ENCODE measurements at places on chromosomes 1 and 21.

- peak; percentile 59 for DNase-seq
Measured at GRCh38 chr1:27489973-27490741, at the start of gene WASF2. Gene WASF2 (minus strand): TSS chr1:27490167. CDS start chr1:27428890, 61,277 bp downstream.

- DNase-seq: no peak
Measured at GRCh38 chr1:166956872-166957271, 18.5 kb downstream of the ILDR2 start.

- no peak for DNase-seq
Measured at GRCh38 chr21:36079010-36079649, 9.3 kb downstream of the CBR1 start.

- no peak for DNase-seq
Measured at GRCh38 chr1:7047866-7048265, 262.6 kb downstream of the CAMTA1 start.

GRCh38 chr1:216173376-216173995 is 249.8 kb downstream of the USH2A start:
- DNase-seq: no peak

GRCh38 chr1:91685994-91686393 is 185.3 kb downstream of the CDC7 start:
- no peak for DNase-seq

DNA sequence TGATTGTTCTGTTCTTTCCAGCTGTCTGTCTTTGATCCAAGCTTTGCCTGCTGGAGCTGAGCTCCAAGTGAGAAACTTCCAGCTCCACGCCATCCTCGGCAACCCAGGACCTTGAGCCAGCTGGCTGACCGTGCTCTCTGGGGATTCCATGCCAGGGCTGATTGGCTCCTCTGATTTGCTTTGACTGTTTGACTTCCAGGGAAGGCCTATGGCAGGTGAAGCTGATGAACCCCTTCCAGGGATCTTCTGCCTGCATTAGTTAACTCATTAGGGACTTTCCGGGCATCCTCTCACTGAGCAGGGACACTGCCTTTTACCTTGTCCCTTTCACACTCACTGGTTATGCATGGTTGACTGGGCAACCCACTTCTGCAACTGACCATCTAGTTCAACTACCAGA is 406.1 kb downstream of the RPS6KC1 start:
- DNase-seq: no peak

- DNase-seq: no peak
Measured at GRCh38 chr21:44893948-44894656, 20.6 kb upstream of the PTTG1IP start.

GRCh38 chr1:66402194-66402593 is 131.8 kb upstream of the SGIP1 start:
- no peak for DNase-seq

DNA sequence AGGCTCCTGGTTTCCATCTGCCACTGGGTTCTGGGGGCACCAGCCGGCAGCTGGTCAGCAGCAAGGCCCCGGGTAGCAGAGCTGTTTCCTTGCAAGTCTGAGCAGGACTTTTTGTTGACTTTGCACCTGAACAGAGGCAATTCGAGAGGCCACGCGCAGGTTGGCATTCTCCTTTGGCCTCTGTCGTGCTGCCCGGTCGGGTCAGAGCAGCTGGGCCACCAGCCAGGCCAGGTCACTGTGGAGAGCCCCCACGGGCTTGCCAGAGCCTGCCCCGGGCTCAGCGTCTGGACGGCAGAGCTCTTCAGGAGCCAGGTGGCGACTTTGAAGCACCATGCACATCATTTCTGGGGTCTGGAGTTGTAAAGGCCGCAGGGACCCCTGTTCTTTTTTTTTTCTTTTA is 28.4 kb upstream of the TMEM52 start:
- no peak for DNase-seq

DNA sequence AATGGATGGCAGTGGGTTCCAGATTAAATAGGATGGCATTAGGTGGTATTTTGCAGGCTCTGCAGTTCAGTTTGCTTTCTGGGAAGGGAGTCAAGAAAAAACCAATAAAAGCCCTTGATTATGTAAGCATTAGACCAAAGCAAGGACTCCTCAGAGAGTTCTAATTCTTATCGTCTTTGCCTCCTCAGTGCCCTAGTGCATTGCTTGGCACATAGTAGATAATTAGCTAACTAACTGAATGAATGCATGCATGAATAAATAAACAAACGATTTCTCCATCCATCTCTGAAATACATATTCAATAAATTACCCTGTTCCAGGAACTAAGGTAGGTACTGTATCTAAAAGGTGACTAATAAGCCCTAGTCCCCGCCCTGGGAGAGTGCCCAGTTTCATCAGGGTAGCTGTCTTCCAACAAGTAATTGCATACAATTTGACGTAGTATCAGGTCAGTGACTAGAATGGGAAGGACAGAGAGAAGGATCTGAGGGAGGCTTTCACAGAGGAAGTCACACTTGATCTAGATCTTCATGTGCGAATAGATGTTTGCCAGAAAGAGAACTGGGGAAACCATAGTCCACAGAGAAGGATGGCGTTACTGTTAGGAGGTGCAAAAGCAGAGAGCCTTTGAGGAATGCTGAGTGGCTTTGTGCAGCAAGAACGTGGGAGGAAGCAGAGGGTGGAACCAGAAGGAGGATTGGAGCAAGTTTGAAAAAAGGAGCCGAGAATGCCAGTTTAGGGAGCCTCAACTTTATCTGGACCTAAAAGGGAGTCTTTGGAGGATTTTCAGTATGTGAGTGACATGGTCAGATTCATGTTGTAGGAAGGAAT is 111.4 kb downstream of the TBX19 start:
- DNase-seq: no peak

GRCh38 chr21:42340187-42341050 is 10.4 kb downstream of the TFF2 start:
- no peak for DNase-seq

DNA sequence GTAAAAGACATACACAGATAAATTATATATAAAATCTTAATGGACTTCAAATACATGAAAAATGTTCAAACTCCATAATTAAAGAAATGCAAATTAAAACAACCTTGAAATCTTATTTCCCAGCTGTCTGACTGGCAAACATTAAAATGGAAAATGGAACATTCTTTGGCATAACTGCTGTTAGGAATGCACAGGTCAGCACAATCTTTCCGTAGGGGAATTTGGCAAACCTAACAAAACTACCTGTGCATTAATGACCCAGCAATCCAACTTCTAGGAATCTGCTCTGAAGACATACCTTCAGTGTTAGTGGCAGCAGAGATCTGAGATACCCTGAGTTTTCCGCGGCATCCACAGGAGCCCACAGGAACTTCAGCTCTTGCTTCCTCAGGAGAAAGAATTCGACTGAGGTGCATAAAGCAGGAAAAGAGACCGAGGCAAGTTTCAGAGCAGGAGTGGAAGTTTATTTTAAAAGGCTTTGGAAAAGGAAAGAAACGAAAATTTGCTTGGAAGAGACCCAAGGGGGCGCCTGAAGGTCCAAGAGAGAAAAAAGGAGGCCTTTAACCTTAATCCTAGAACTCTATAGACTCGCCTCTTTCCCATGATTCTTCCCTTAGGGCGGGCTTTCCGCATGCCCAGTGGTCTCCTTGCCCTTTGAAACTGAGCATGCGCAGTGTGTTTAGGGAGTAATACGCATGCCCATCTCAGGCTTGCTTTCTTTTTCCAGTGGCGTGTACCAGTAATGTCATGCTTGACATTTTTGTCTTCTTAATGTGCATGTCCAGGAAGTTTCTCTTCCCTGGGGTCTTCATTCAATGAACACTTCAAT is 24.8 kb downstream of the LYPD8 start:
- no peak for DNase-seq

DNA sequence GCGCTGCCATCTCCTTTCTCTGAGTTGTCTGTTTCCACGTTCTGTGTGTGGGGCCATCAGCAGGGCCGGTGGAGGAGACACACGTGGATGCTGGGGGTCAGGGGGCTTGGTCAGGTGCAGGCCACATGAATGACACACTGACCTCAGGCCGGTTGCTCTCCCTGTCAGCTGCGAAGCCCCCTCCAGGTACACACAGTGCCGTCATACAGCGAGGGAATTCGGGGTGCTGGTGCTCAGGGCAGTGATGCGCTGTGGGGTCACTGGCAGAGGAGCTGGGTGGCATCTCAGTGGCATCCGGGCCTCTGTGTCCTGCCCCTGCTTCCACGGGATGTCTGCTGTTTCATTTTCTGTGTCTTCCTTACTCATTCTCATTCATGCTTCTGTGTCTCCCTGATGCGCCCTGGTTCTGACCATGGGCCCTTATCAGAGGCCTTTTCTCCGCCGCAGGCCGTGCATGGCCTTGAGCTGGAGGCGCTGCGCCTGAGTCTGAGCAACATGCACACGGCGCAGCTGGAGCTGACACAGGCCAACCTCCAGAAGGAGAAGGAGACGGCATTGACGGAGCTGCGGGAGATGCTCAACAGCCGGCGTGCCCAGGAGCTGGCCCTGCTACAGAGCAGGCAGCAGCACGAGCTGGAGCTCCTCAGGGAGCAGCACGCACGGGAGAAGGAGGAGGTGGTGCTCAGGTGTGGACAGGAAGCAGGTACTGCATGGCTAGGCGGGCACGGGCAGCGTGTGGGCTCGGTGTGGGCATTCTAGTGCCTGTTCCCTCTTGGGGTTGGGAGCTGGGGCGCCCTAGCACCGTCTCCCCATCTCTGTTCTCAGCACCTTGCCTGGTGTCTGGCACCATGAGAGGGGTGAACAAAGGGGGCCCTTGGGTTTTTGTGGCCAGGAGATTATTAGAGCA is 22.6 kb downstream of the PCNT start:
- no peak for DNase-seq

DNA sequence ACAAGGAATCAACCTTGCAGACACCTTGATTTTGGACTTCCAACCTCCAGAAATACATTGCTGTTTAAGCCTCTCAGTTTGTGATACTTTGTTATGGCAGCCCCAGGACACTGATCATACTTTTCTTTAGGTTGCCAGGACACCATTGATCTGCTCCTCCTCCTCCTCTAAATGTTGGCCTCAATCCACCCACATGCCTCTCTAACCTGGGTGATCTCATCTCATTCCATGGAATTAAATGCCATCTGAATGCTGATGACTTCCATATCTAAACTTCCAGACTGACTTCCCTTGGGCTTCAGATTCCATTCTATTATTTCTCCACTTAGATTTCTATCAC is 7.4 kb upstream of the PPP1R15B start:
- DNase-seq: no peak

GRCh38 chr1:53410100-53410541 is 49.1 kb upstream of the DMRTB1 start:
- no peak for DNase-seq

- no peak for DNase-seq
Measured at GRCh38 chr1:61980561-61980960, 214.1 kb upstream of the L1TD1 start.

GRCh38 chr1:243963571-243963970 is 87.5 kb upstream of the ZBTB18 start:
- no peak for DNase-seq

- DNase-seq: no peak
Measured at GRCh38 chr1:79633456-79633855, 626.9 kb upstream of the ADGRL4 start.

GRCh38 chr1:40649592-40649930 is 15.9 kb downstream of the RIMS3 start:
- DNase-seq: no peak

DNA sequence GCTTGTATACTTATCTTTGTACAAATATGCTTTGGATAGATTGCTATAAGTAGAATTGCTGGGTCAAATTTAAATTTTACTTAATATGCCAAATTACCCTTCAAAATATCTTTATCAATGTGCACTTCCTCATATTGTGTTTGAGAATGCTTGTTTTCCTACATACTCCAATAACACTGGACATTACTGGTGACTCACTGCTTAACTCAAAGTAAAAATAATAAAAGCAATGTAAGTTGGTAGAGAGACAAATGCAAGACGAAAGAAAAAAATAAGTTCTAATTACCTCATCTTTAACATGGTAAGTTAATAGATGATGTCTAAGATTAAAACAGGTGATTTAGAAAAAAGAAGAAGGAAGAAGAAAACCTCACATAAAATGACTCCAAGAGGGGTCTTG is 7.9 kb upstream of the SH3GLB1 start:
- no peak for DNase-seq
